ENCODE measurements at places on chromosomes 5 and 9.

DNA sequence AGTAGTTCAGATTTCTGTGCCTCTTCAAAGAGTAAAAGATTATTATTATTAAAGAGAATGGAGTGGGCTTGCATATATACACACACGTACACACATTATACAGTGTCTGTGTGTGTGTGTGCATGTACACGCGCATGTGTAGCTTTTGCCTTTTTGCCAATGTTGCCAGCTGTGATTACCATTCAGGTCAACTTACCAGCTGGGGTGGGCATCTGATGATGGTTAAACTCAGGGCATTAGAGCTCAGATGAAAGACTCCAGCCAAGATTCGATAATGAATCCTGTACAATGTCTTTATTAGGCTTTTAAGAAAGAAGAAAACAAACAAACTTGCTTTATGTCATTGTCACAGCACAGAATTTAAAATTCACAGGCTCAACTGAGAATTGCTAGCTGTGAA is 296.5 kb upstream of the DMAC1 start:
- DNase-seq = no peak

DNA sequence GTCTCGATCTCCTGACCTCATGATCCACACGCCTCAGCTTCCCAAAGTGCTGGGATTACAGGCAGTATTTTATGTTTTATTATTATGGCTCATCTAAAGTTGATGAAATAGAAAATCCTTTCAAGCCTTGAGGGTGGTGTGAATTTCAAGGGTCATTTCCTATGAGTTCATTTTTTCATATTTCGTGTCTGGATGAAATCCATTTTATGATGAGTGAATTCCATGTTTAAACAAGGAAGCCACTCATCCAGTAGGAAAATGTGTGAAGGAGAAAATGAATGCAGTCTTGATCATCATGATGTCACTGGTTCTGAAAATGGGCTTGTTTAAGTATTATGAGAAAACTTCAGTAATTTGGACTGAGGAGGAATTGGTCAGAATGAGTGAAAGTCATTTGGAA is 74.6 kb upstream of the ZSWIM6 start:
- DNase-seq = no peak

DNA sequence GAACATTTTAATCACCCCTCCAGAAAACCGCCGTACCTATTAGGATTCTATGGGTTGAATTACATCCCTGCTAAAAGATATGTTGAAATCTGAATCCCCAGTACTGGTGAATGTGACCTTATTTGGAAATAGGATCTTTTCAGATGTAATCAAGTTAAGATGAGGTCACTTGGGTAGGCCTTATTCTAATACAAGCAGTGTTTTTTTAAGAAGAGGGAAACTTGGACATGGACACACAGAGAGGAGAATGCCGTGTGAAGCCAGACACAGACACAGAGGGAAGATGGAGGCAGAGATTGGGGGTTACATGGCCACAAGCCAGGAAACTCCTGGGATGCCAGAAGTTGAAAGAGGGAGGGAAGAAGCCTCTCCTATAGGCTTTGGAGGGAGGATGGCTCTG is 183.5 kb downstream of the GNA14 start:
- no peak for DNase-seq

GRCh38 chr5:83406906-83407305 is 64.6 kb upstream of the VCAN start:
- DNase-seq = peak; percentile 80

DNA sequence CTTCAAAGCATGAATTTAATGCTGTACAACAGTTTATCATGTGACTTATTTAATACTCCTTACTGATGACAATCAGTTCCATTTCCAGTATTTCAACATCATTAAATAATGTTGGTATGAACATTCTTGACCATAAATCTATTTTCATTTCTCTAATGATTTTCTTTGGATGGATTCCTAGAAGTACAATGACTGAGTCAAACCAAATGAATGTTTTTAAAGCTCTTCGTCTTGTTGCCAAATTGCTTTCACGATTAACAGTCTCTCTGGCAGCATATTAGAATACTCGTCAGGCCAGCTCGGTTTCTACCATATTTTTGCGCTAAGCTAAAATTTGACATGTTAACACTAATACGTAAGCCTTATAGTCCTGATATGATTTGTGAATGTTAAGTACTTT is 197.0 kb downstream of the TRPM3 start:
- no peak for DNase-seq

GRCh38 chr5:107218457-107219193 is 452.1 kb downstream of the EFNA5 start:
- peak; percentile 56 for DNase-seq

DNA sequence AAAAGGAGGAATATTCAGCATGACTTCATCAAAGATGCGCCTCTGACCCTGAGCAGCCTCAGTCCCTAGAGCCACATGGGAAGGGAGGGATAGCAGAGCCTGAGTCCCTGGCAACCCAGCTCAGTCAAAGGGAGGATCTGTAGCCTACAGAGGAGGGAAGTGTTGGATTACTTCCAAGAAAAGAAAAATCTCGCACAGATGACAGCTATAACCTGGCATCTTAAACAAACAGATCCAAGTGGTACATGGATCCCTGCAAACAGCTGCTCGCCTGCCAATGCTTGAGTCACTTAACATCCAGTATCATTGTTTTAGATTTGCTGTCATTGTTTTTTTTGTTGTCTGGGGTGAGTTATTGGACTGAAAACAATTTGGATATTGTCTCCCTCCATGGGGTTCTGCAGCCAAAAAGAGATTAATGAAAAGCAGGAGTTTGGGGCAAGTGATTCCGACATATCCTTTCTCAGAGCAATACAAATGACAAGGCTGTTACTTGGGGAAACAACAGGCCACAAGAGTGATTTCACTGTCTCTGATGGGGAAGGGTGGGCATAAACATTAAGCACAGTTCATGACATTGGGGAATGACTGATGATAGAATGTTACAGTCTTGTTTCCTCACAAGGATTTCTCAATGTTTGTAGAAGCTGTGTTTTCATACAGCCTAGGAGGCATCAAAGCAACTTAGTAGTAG is 153.5 kb upstream of the KIF2A start:
- DNase-seq = no peak

GRCh38 chr9:116975126-116975525 is 288.0 kb downstream of the TRIM32 start:
- no peak for DNase-seq

GRCh38 chr5:137689306-137689705 is 46.6 kb downstream of the KLHL3 start:
- no peak for DNase-seq

- DNase-seq = no peak
Observed at GRCh38 chr9:33932078-33932807, 115.3 kb downstream of the UBE2R2 start.

DNA sequence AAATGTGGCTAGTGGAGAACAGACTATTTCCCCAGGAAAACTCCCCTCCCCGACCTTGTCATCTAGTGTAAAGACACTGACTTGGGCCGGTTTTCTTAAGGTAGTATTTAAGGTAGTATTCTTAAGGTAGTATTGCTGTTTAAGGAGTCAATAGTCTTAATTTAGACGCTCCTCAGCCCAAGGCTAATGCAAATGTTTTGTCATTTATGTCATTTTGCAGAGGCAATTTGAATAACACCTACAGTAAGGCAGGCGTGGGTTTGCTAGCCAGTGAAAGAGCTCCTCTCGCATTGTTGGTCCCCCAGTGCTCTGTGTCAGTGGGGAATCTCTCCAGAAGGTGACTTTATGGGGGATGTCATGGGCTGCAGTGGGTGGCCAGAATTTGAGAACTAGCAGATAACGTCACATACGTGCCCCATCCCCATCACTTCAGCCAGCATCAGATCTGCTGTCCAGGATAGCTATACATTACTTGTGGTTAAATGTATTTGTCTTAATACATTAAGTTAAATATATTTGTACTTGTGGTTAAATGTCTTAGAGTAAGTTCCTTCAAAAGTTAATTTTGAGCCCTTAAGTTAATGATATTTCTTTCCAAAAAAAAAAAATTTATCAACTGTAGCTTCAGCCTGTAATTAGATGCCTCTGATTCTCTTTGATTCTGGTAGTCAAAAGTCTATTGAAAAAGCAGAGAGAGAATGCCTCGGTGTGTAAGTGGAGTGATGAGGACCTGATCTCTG is 2.6 kb downstream of the PPP1R26 start:
- DNase-seq = no peak

GRCh38 chr5:139446956-139447779 is 7.8 kb upstream of the DNAJC18 start:
- DNase-seq = no peak

- no peak for DNase-seq
Observed at GRCh38 chr5:139767960-139768359, 27.6 kb upstream of the PSD2 start.

- DNase-seq = peak; percentile 72
Observed at GRCh38 chr5:119036101-119036762, 34.7 kb upstream of the DMXL1 start.

- peak; percentile 30 for DNase-seq
Observed at GRCh38 chr9:87461256-87461655, 36.4 kb upstream of the DAPK1 start.

DNA sequence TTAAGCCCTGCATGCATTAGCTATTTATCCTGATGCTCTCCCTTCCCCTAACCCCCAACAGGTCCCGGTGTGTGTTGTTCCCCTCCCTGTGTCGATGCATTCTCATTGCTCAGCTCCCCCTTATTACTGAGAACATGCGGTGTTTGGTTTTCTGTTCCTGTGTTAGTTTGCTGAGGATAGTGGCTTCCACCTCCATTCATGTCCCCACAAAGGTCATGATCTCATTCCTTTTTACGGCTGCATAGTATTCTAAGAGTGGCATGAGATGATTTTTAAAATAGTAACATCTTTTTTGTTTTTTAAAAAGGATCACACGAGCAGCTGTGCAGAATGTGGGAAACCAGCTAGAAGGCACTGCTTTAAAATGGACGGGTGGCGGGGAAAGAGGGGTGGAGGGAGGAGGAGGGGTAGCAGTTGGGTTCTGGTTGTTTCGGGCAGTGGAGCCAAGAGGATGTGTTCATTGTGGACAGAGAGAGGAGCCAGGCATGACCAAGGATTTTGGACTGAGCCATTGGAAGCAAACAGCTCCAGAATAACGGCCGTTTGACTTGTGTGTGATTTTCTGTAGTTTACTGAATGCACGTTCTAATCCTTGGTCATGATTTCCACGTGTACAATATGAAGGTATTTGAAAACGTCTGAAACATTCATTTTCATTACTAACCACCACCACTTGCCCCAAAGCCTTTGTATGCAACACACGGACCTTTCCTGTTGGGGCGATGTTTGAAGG is 1.7 kb upstream of the TENT4A start:
- DNase-seq = no peak

DNA sequence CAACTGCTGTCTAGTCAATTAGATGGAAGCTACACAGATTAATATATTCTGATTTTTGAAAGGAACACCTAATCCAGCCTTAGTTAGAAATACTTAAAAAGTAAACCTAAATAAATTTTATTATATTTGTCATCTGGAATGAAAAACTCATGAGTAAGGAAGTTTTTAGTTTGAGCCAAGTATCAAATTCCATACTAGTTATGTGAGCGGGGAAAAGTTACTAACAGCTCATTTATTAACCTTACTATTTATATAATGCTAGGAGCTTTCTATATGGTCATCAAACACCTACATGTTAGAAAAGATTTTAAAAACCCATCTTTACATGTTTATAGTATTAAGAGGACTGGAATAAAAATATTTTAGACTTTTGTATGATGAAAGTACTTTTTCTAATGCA is 41.6 kb upstream of the POU5F2 start:
- no peak for DNase-seq

- DNase-seq = no peak
Observed at GRCh38 chr9:137297966-137298365, 4.1 kb downstream of the NRARP start.

GRCh38 chr9:73183917-73184861 is 32.5 kb downstream of the ANXA1 start:
- peak; percentile 63 for DNase-seq

GRCh38 chr5:180289433-180289832 is 2.5 kb downstream of the MAPK9 start:
- DNase-seq = no peak

- DNase-seq = no peak
Observed at GRCh38 chr9:130288926-130289690, 23.5 kb downstream of the HMCN2 start.

- DNase-seq = no peak
Observed at GRCh38 chr5:140550147-140551079, 3.0 kb downstream of the EIF4EBP3 start.

DNA sequence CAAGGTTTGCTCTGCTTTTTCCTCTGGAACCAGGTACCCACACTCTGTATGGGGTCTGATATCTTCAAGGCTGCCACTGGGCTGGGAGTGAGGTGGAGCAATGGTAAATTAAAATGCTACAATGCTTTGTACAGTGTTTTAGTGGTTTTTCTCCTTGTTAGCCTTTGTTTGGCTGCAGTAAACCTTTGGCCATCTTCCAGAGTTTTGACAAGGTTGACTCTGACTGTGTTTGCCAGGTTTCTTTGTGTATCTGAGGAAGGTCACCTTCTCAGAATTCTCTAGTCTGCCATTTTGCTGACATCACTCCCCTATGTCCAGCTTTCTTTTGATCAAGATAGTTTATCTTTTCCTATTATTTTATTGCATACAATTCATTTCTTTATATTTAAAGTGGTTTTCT is 11.2 kb downstream of the SPATA31D1 start:
- DNase-seq = no peak

GRCh38 chr5:39717176-39717897 is 292.6 kb upstream of the DAB2 start:
- DNase-seq = peak; percentile 12

- no peak for DNase-seq
Observed at GRCh38 chr9:81069923-81070322, 619.4 kb downstream of the TLE1 start.

DNA sequence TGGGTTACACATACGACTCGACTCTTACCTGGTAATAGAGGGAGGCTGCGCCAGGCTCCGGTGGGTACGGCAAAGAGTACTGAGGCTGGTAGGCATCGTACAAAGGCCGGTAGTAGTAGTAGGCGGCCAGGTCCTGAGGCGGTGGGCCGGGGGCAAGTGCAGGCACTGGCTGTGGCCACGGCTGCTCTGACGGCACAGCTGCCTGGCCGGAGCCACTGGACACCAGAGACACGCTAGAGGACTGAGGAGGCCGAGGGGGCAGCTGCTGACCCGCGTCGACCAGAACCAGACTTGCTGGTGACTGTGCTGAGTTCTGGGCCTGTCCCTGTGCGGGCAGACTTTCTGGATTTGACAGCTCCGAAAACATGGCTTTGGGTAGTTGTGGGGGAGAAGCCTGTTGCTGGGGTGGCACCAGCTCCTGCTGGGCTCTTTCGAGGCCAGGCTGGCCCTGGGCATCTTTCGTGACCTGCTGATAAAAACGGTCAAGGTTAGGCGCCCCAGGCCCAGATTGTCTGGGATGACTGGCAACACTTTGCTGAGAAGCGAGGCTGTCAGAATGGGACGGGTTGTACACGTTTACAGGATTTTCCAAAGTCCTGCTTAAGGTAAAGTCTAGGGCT is 8.7 kb downstream of the SEC16A start:
- no peak for DNase-seq

- DNase-seq = no peak
Observed at GRCh38 chr9:125258160-125258785, 3.4 kb upstream of the GAPVD1 start.

DNA sequence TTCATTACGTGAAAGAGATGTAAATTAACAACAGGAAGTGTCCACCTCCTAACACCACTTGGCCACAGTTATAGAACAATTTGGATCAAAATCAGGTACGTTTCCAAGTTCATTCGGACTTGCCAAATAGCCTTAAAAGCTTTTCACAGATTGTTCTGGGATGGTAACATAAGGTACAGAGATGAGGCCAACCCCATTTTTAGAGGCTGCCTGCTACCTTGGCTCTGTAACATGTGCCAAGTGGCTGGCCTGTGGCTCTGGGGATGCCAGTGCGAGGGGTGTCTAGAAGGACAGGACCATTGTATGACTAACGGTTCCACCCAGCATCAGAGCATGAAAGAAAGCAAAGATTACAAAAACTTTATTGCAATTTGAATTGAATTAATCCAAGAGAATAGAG is 91.0 kb downstream of the LHFPL2 start:
- no peak for DNase-seq
